ENCODE measurements at places on chromosomes 12 and 14.

GRCh38 chr12:69925291-69925690, 100.3 kb downstream of the MYRFL start:
- DNase-seq, result no peak

- DNase-seq, result no peak
Observed at GRCh38 chr12:1865284-1865866, 45.0 kb downstream of the LRTM2 start.

GRCh38 chr12:69884386-69884785, 59.4 kb downstream of the MYRFL start:
- DNase-seq, result no peak

- no peak for DNase-seq
Observed at GRCh38 chr14:70567791-70568190, 32.7 kb downstream of the MED6 start.

- no peak for DNase-seq
Observed at GRCh38 chr12:44464180-44464579, 411.9 kb downstream of the NELL2 start.

DNA sequence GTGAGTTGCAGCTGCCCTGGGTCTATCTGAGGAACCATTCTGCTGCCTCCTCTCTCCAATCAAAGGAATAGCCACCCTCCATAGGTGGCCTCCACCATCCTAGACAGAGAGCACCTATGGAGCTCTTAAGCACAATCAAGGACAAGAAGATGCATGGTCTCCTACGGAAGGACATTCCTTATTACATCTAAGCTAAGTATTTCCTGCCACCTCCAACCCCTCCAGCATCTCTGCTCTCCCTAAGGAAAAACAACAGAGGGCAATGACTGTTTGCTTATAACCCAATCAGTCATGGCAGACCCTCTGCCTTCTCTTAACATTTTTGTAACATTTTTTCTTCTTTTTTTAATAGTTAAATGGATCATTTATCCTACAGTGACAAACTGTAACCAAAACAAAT, 14.8 kb upstream of the OR6J1 start:
- DNase-seq, result no peak

DNA sequence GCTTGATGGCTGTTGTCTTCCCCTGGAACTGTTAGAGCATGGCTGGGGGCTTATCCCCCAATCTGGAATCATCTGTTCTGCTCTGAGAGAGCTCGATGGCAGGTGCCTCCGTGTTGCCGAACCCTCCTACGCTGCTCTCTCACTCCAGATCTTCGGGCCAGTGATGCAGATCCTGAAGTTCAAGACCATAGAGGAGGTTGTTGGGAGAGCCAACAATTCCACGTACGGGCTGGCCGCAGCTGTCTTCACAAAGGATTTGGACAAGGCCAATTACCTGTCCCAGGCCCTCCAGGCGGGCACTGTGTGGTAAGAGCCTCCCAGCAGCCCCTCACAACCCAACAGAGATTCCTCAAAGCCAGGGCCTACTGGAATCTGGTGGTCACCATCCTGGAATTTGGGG, 33.0 kb downstream of the ALDH2 start:
- DNase-seq, result no peak

GRCh38 chr14:47541662-47542061, 133.7 kb downstream of the MDGA2 start:
- no peak for DNase-seq

DNA sequence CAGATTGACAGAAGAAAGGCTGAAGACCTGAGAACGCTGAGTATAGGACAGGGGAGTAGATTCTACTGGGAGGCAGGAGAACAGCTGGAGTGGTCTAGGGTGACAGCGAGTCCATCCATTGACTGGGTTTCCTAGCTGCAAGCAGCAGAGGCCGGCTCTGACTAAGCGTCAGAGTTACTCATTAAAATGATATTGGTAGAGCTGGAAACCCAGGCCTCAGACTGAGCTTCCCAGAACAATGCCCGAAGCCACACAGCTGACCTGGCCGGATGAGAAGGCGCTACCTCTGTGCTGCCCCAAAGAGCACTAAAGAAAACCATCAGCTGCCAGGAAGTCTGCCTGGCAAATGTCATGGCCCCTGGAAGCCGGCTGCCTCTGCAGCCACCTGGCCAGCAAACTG, 78.5 kb upstream of the FZD10 start:
- DNase-seq, result no peak
